ENCODE measurements at places on chromosomes 4 and X.

DNA sequence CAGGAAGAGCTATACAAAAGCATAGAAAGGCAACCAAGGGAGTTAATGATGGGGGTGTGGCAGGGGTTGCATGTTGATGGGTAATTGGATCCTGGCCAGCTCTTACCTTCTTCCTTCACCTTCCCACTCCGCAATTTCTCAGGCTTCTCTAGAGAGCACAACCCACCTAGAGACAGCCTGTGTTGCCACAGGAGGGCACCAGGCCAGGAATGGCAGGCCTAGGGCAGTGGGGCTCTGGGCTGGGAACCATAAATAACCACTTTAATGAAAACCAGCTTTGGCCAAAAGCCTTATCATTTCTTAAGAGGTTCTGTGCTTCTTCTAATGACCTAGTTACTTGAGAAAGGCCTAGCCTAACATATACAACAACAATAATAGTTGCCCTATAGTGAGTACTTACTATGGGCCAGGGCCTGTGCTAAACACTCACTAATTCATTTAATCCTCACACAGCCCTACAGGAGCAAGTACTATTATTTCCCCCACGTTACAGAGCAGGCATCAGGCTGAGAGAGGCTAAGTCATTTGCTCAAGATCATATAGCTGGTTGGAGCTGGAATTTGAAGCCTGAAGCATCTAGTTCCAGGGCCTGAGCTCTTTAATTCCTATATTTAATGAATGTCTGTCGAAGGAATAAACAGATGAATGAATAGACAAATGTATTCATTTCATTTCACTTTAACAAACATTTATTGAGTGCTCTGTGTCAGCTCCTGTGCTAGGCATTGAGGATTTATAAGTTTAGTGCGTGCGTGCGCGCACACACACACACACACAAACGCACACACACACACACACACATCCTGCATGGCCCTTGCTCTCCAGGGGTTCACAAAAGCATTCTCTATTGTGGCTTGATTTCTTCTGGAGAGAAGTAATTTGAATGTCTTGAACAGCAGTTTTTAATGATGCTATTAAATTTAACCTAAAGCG is 66.8 kb downstream of the RTL9 start:
- no peak for DNase-seq

- no peak for DNase-seq
Measured at GRCh38 chrX:40734971-40735324, 394 bp downstream of the MED14 start.

- DNase-seq = no peak
Measured at GRCh38 chrX:2642146-2642545, 48.9 kb upstream of the CD99 start.

DNA sequence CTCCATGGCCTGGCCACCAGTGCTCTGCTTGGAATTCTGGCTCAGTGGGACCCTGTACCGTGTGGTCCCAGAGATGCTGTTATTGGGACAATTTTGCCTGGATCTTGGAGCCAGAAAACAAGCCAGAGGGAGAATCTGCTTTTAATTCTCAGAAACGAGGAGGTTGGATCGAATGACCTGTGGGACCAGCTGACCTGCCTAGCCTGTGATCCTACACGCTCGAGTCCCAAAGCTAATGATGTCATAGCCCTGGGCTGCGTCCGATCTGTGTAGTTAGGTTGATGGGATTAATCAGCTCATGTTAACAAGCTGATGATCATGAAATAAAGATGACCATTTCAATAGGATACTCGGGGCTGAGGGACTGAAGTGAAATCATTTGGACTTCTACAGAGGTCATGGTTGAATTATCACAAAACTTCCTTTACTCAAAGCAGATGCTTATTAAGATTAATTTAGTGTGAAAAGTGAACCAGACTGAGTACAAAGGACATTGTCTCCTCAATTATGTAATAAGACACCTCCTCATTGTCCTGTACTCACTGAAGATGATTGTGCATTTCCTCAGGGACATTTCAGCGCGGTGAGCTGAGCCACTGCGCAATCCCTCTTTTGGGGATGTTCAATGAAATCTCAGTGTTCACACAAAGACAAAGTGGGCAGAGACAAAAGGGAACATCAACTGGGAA is 51.9 kb upstream of the STX18 start:
- DNase-seq = no peak

GRCh38 chrX:68461576-68461975 is 28.3 kb upstream of the OPHN1 start:
- DNase-seq = no peak

DNA sequence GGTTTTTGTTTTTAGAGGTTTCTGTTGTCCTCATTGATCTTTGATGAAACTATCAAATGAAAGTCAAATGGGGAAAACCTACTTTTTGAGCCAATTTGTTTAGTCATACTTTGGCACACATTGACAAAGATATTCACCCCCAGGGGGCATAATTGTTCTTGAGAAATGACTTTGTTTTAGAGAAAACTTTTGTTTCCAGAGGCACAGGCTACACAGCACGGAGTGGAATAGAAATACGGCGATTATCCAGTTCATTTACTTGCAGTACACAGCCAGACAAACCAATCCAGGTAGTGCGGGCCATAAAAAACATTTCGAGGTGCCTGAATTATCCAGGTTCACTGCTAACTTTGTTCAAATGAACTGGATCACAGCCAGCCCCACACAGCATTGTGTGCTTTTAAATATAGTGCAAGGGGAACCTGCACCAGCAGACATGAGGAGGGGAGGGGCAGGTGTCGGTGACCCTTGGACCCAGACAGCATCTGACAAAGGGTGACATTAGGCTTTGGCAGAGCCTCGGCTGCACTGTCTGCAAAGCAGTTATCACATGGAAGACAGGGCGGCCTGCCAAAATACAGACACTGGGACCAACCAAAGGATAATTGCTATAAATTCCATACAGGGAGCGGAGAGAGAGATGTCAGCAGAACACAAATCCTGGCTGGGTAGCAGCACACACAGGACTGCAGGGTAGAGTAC is 179.6 kb upstream of the NOCT start:
- DNase-seq = no peak

GRCh38 chr4:1381181-1381621 is 25.0 kb downstream of the NKX1-1 start:
- DNase-seq = no peak

DNA sequence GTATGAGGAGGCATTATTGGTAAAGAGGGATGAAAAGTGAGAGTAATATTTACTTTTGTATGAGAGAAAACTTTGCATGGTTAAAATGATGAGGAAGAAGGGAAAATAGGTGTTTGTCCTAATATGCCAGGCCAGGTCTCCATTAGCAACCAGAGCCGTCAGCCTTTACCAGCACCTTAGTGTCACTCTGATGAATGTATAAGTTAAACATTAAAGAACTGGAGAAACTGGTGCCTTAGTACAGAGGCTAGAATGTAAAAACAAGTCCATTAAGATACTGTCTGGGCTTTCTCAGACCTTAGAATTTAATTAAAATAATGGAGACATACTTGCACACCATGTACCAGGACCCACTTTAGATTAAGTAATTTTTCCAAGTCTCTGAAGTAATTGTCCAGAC is 222.3 kb downstream of the FAM47A start:
- DNase-seq = no peak

GRCh38 chr4:88981556-88981955 is 75.4 kb downstream of the FAM13A start:
- DNase-seq = no peak

- no peak for DNase-seq
Measured at GRCh38 chr4:145177511-145177905, 2.9 kb downstream of the OTUD4 start.

GRCh38 chr4:87055311-87055710 is 120.5 kb downstream of the AFF1 start:
- no peak for DNase-seq

DNA sequence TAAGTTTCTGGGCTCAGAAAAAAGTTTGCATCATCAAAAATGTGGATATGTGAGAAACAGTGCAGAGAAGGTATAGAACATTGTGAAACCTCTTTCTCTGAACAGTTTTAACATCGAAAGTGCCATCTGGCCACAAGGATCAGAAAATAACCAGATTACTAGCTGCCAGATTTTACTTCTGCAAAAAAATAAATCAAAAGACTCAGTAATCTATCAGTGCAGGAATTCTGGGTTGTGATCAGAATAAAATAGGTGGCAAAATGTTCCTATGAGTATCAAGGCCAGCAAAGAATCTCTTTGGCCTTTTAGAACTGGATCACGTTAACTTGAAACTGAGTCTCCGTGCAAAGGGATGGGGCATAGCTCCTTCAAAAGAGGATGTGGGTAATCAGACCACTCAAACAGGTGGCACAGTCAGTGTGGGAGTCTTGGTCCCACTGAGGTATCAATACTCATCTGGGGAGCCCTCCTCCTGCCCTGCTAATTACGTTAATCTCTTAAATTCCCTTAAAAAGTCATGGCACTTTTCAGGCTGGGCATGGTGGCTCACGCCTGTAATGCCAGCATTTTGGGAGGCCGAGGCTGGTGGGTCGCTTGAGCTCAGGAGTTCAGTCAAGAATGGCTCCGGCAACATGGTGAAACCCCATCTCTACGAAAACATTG is 26.7 kb upstream of the RBM47 start:
- no peak for DNase-seq

DNA sequence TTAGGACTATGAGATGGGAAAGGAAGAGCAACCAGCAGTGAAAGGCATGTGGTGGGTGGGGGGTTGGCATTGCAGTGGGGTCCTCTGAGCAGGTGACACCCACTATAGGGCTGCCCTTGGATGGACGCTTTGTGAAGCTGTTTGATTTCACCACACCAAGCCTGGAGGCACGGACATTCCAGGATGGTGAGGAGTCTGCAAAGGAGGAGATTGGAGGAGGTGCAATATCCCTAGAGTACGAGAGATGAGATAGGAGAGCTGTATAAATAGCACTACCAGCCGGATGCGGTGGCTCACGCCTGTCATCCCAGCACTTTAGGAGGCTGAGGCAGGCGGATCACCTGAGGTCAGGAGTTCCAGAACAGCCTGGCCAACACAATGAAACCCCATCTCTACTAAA is 42.3 kb downstream of the SHOX start:
- DNase-seq = no peak

GRCh38 chr4:108590776-108591175 is 29.6 kb upstream of the RPL34 start:
- DNase-seq = no peak

GRCh38 chrX:1767026-1767425 is 152.2 kb downstream of the ASMT start:
- DNase-seq = peak; percentile 44

DNA sequence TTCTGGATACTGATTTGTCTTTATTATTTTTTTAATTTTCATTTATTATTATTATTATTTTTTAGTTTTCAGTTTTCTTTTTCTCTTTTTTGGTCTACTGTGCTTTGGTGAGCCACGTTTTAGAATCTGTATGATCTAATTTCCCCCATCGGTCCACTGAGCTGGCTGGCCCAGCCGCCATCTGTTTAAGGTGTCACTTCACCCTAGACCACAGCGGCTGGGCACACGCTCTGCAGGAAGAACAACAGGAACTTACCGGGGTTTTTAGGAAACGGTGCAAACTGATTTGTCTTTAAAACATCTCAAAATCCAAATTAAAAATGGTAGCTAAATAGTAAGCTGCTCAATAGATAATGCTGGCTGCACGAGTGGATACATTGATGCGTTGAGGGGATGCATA is 48.8 kb upstream of the AMOT start:
- DNase-seq = no peak
